ENCODE measurements at places on chromosomes 7 and 10.

DNA sequence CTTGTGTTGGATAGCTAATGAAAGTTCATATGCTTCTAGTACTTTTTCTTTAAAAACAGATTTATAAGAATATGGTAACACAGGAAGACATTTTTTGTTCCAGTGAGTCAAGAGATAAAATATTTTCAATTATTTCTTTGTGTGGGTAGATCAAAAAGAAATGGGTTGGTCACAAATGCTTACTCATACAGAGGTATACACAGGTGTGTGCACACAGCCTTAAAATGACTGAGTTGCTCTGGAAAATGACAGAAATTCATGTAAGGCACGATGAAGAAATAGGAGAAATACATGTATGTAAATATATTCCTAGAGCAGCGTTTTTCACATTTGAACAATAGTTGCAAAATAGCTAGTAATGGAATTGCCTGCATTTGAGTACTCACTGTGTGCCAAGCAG lies 66.0 kb downstream of the ST7 start:
- no peak for DNase-seq

- DNase-seq: no peak
Measured at GRCh38 chr7:34747176-34747781, 89.3 kb downstream of the NPSR1 start.

DNA sequence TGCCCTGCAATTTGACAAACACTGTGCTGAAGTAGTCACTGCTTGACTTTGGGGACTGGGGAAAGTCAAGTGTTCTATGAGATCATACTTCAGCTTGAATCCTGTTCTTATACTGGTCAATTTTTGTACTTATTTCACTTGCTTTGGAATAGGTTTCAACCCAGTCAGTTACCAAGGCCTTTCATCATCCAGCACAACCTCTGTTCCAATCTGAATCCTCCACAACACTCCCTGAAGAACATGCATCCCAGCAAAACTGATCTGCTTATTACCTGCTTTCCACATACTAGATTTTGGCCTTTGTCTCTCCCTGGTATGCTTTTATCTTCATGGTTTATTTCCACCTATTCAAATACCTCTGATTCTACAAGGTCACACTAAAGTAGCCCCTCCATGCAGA lies 29.5 kb downstream of the DPY19L1 start:
- DNase-seq: no peak

DNA sequence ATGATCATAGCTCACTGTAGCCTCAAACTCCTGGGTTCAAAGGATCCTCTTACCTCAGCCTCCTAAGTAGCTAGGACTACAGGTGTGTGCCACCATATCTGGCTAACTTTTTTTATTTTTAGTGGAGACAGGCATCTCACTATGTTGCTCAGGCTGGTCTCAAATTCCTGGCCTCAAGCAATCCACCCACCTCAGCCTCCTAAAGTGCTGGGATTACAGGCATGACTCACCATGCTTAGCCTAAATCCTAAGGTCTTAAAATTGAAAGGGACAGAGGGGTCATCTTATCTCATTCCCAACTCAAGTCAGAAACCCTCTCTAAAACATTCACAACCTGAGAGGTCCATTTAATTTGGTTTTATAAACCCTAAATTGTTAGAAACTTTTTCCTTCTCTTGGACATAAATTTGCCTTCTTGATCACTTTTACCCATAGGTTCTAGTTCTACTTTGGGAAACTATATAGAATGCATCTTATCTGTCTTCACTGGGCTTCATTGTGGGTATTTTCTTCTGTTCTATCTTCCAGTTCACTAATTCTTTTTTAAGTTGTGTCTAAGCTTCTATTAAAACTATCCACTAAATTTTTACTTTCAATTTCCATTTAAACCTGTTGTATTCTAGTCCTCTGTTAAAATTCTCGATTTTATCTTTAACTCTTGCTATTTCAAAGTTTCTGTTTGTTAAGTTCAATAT lies 183.4 kb upstream of the KAT6B start:
- DNase-seq: no peak

GRCh38 chr10:95691281-95691680 lies 2.4 kb downstream of the TCTN3 start:
- no peak for DNase-seq

- DNase-seq: no peak
Measured at GRCh38 chr10:44422570-44423101, 37.7 kb upstream of the CXCL12 start.

DNA sequence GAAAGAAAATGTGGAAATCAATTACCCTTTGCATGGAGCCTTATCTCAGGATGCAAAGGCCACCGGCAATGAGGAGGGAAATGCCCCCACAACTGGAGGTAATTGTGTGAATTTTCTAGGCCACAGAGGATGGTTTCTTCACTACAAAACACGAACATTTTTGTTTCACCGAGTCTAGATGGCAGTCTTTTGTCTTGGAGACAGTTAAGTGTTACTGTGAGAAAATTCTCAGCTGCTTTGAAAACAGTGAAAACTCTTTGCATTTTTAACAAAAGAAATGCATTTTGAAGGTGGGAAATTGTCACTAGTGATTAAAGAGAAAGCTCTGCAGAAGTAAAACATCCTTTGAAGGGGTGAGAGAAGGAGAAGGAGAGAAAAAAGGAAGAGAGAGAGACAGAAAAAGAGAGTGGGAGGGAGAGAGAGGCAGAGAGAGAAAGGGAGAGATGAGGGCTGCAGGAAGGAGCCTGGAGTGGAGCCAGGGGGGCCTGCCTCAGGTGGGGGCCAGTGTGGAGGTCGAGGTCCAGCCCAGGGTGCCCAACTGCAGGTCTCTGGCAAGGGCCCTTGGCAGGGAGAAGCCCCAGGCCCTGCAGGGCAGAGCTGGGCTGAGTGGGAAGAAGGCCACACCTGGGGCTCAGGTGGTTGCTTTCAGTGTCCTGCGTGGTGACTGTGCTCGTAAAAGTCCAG lies 261.4 kb downstream of the ADARB2 start:
- no peak for DNase-seq

DNA sequence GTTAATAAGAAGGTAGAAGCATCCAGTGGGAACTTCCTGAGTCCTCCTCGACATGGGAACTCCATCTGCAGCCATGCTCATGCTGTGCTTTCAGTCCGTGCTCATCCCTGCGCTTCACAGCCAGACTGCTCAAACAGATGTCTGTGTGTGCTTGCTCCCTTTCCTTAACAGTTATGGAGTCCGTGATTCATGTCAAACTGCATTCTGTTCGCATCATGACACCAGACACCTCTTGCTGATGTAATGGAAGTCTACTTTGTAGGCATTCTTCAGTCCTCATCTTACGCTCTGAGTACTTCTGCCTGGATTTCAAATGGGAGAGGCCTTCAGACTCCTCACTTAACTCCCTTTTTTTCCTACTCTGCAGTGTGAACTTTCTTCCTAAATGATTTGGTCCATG lies 304.9 kb downstream of the SUGCT start:
- no peak for DNase-seq

DNA sequence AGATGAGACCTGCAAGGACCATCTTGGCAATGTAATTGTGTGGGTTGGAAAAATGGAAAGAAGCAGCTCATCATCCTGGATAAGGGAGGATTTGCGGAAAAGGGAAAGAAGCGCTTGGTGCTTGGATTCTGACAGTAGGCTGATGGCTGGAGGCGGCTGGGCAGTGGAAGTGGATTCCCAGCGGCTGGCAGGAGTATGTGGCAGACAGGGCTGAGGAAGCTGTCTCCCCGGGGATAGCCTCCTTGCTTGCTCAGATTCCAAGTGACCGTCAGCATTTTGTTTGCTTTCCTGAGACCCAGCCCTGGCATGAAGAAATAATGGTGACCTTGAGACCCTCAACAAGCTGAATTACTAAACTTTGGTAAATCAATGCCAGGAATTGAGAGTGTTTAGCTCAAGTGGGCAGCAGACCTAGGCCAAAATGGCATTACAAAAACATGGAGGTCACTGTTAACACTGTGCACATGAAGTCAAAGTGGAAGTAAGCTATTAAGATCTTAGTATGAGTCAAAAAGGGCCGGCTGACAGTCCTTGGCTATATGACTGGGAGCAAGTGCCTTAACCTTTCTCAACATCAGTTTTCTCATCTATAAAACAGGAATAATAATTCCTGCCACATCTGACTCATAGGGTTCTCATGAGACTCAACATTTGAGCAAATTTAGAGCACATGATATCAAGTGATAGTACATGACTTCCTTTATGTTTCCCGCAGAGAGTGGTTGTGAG lies 21.3 kb downstream of the SLC25A28 start:
- DNase-seq: no peak

GRCh38 chr10:10431422-10432066 lies 586.1 kb upstream of the CELF2 start:
- no peak for DNase-seq

GRCh38 chr10:86757113-86757972 lies 924 bp downstream of the BMPR1A start:
- DNase-seq: peak; percentile 12

- DNase-seq: no peak
Measured at GRCh38 chr10:24884316-24884715, 68.1 kb downstream of the PRTFDC1 start.

- DNase-seq: no peak
Measured at GRCh38 chr10:77649333-77650331, 12.0 kb upstream of the KCNMA1 start.

- no peak for DNase-seq
Measured at GRCh38 chr7:140416560-140416959, 12.7 kb downstream of the RAB19 start.

GRCh38 chr7:117148971-117149370 lies 173.9 kb downstream of the WNT2 start:
- no peak for DNase-seq

- DNase-seq: no peak
Measured at GRCh38 chr7:83934118-83934734, 260.4 kb downstream of the SEMA3A start.

GRCh38 chr7:144628176-144628575 lies 207.7 kb downstream of the TPK1 start:
- DNase-seq: no peak

- no peak for DNase-seq
Measured at GRCh38 chr7:127437837-127438236, 45.3 kb upstream of the ZNF800 start.

DNA sequence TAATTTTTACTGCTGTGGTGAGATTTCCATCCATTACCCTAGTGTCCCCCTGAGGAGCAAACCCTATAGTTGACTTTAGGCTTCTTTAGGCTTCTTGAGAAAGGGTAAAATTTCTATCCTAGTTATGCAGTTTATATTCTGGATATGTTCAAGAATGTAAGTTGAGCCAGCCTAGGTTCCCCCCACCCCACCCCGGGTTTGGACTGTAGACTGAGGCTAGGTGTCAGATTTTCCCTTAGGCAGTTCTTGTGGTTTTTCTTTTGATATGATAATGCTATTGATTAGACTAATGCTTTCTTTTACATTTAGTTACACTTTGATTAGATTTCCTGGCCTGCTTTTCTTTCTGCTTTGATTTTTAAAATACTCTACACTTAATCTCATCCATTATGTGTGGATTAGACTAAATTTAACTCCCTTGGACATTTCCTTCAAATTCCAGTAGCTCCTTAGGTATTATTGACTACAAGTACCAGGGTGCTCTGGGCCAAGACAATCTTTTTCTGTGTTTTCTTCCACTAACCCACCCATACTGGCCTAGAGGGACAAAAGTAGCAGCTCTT lies 37.7 kb downstream of the NRF1 start:
- DNase-seq: no peak

DNA sequence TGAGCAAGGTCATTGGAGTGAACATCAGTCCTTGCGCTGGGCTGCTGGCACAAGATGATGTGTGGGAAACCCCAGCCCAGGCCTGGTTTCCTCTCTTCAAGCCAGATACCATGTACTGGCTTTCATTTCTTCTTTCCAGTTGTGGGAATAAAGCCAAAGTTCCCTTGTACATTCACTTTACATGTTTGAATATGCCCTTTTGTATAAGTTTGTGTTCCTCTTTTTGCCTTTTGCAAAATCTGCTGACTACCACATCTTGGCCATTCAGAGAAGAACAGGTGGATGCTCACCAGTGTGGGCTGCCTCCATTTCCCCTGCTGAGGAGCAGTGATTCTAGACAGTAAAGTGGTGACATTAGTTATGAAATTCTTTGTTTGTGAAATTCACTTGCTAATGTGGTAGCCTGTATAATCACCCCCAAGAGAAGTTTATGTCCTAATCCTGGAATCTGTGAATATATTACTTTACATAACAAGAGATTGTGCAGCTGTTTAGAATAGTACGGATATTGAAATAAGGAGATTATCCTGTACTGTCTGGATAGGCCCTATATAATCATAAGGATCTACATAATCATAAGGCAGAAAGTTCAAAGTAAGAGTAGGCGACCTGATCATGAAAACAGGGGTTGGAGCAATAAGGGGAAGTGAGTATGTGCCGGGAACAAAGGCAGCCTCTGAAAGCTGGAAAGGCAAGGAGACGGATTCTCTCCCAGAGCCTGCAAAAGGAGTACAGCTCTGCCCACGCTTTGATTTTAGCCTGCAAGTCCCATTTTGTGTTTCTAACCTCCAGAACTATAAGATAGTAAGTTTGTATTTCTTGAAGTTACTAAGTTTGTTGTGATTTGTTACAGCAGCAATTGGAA lies 18.8 kb upstream of the AOAH start:
- no peak for DNase-seq

GRCh38 chr7:96740130-96740529 lies 30.5 kb upstream of the SEM1 start:
- no peak for DNase-seq

DNA sequence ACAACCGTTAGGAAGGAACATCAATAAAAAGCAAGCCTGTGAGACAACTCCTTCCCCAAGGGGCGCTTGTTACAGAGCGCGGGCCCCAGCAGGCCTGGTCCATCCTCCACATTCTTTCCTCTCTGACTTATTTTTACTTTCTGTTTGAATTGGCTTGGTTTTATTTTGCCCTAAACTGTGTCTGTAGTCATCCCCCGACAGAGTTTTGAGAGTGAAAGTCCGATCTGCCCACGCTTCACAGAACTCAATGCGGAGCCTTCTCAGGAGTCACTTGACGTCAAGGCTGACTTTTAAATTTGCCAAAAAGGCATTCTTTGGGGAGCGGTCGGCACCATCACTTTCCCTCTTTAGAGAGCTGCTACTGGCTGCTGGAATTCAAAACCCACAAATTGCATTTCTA lies 150.1 kb upstream of the KLF6 start:
- DNase-seq: peak; percentile 56

GRCh38 chr10:34181553-34182300 lies 633.4 kb downstream of the PARD3 start:
- no peak for DNase-seq

- DNase-seq: no peak
Measured at GRCh38 chr10:30784897-30785605, 155.5 kb upstream of the LYZL2 start.

All from central memory CD4-positive, alpha-beta T cell (primary cell).